ENCODE measurements at places on chromosomes 6 and 20. TPM values are rescaled to one million over a fixed set of nuclear protein-coding genes. Genes with fewer than 3 reads are reported as not detected.

The MUC22 gene
- total RNA-seq: not detected

- H3K4me1 ChIP-seq: no peaks in the 10 kb centered on the region
- no peaks in the 10 kb centered on the region for H3K36me3 ChIP-seq
- H3K4me3 ChIP-seq: no peak overlapping the region
- no peak for DNase-seq
These were observed 8.0 kb upstream of the PERP start for GRCh38 chr6:138115201-138115600.

The SLC22A16 gene
- not detected for total RNA-seq

The SPTLC3 gene
- 17.1 TPM for total RNA-seq

The KIF6 gene
- 0.59 TPM for total RNA-seq

DNA sequence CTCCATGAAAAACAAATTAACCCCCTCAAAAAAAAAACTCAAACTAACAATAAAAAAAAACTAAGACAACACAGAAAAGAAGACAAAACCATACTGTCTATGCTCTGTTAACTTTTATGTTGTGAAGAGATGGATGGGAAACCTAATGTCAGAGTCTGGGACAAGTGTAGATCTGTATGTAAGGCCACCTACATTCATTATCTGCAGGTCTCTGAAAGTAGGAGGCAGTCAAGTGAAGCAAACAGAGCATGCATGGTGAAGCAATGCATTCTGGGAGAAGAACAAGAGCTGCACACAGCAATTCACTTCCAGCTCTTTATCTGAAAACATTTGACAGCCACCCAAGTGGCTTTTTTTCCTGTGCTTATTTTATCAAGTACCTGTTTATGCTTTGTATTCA, 452.0 kb downstream of the EPHA7 start:
- no peak overlapping the region for H3K27ac ChIP-seq
- H3K4me1 ChIP-seq: no peaks in the 10 kb centered on the region
- DNase-seq: no peak
- H3K27me3 ChIP-seq: no peaks in the 10 kb centered on the region
- H3K36me3 ChIP-seq: no peaks in the 10 kb centered on the region
- no peak overlapping the region for H3K4me3 ChIP-seq

Data from tibial nerve (tissue), 4 donors.